ENCODE measurements at places on chromosomes 4 and X.

GRCh38 chr4:176123710-176124407 lies 58.2 kb downstream of the WDR17 start:
- DNase-seq: no peak

- DNase-seq: no peak
Measured at GRCh38 chrX:9352694-9353411, 112.0 kb upstream of the TBL1X start.

DNA sequence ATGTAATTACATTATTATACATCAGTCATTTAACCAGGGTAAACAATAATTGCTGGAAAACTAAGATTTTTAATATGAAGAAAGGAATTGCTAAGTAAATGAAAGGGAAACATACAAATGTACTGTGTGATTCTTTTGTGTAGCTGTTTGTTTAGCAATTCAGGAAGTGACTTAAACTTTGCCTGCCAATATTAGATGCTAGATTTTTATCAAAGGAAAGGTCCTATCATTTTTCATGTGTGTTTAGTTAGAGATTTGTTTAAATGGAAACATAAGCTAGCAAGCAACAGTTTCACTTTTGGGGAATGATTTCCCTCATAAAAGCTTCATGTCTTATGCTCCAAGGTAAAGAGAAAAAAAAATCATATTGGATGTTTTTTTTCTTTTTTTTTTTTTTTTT lies 95.1 kb upstream of the LIMCH1 start:
- DNase-seq: no peak

GRCh38 chr4:166077782-166078181 lies 204.7 kb downstream of the TLL1 start:
- DNase-seq: no peak

GRCh38 chr4:16952462-16952871 lies 54.0 kb upstream of the LDB2 start:
- no peak for DNase-seq

DNA sequence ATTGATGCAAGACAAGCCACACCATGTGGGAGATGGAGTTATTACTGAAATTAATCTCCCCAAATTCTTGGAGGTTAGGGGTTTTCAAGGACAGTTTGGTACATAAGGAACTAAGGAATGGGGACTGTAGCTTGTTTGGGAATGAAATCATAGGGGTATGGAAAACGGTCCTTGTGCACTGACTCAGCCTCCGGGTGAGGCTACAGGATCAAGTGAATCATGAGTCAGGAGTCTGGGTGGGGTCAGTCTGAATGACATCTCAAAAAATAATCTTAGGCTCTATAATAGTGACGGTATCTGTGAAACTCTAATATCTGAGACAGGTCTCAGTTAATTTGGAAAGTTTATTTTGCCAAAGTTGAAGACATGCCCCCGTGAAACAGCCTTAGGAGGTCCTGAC lies 128.5 kb upstream of the CYSLTR1 start:
- peak; percentile 6 for DNase-seq

- no peak for DNase-seq
Measured at GRCh38 chr4:85446141-85446861, 28.6 kb upstream of the ARHGAP24 start.

DNA sequence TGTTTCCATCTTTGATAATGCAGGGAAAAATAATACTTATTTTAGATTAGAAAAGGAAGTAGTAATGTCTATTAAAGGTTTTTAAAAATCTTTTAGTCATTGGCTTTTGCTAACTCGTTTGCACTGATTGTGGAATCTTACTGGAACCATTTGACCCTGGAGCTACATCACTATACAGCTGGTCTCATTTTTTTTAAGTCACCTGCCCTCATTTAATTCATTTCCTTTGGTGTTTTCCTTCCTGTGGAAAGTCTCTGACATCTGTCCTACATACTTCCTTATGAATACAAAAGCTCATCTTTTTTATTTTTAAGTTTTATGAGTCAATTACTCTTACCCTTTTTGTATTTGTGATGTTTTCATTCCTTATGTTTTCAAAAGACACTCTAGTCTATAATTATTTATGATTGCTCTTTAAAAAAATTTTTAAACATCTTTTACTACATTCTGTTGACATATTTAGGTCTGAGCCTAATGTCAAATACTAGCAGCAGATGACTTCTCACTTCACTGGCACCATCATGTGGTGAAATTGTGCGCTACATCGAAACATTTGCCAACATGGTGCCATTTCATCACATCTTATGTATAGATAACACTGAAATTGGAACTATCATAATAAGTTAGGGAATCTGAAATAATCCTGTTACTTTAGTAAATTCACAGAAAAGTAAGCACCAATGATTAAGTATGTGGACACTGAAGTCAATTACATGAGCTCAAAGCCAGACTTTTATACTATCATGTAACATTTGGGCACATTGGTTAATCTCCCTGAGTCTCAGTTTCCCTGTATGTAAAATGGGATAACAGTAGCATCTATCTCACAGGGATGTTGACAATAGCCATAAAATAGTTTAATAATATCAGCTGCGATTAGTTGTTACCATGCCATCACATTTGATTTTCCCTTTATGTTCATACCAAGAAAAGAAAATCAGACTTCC lies 9.4 kb upstream of the MMAA start:
- DNase-seq: peak; percentile 43

DNA sequence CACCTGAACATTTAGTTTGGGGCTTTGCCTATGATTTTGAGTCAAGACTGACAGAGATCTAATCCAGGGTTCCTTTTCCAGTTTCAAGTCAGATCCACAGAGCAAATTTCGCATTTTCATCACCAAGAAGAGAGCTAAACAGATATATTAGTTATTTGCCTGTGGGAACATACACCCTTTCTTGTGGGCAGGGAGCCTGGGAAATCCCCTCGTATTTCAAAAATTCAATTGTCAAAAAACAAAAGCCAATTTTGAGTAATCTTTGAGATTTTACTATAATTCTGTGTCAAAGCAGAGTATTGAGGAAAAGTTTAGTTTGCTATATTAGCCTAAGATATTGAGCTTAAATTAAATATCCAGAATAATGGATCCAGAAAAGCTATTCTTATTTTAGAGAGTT lies 56.6 kb downstream of the AFM start:
- DNase-seq: no peak

DNA sequence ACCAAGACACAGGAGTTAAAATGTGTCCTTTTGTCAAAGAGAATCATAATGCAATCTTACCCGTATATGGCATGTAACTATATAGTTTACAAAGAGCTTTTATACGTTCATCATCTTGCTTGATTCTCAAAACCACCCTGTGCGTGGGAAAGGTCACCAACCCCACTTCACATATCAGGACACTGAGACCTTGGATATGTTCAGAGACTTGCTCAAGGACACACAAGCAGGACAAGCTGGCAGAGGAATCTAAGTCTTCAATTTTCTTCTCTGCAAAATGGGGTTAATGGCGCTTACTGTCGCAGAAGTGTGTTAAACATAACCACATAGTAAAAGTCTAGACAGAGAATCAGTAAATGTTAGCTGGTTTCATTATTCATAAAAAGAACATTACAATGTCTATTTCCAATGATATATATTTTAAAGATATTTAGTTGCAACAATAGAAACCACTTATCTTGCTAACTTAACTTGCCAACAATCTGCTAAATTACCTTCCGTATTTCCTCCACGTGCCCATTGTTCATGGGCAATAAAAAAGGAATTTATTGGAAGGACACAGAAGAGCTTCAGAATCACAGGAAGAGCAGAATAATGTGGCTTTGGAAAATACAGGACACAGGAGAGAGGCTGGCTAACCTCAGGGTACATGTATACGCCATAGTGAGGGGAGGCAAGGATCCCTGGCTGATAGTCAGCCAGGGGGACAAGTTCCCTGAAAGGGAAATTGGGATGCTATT lies 64.6 kb upstream of the TAPT1 start:
- DNase-seq: no peak

GRCh38 chr4:169341490-169341889 lies 70.7 kb upstream of the SH3RF1 start:
- DNase-seq: no peak

DNA sequence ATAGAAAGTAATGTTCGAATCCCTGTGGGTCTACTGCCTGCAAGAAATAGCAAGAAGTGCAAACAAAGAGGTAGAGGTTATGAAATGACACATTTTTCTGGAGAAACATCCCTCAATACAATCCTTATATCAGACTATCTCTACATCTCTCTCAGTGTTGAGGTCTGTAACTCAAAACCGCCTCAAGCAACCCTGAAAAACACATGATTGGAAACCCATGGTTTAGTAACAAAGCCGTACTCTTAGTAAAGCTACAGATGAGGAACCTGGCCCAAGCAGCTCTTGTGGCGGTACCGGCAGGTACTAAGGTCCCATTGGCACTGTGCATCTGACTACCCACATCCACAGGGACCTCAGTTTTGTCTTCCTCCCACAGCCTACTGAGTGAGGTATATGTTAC lies 53.9 kb downstream of the IRF2 start:
- no peak for DNase-seq

GRCh38 chr4:18463987-18464559 lies 442.5 kb upstream of the LCORL start:
- no peak for DNase-seq

DNA sequence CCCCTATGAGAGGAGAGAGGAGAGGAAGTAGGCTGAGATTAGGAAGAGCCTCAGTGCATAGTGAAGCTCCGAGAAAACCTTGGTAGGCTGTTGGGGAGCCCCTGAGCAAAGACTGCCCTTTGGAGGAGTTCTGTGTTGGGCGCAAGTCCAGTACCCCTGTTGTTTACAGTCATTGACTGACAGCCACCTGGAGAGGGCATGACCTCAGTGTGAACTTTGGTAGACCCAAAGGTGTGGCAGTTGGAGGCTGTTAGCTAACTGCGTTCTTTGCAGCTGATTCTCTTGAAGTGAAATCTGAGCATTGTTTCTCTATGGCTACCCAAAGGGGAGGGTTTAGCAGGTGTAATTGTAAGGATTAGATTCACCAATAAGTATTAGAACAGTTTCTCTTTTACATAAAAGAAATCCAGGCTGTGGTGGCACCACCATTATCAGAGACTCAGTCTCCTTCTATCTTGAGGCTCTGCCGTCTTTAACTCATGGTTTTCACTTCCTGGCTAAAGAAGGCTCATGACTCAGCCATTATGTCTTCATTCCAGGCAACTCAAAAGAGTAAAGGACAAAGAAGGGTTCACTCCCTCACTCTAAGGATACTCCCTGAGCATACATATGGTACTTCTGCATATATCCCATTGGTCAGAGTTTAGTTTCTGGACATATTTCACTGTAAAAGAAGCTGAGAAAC lies 33.4 kb downstream of the ANXA3 start:
- DNase-seq: peak; percentile 40

GRCh38 chr4:108385076-108385475 lies 216.3 kb upstream of the LEF1 start:
- DNase-seq: no peak

DNA sequence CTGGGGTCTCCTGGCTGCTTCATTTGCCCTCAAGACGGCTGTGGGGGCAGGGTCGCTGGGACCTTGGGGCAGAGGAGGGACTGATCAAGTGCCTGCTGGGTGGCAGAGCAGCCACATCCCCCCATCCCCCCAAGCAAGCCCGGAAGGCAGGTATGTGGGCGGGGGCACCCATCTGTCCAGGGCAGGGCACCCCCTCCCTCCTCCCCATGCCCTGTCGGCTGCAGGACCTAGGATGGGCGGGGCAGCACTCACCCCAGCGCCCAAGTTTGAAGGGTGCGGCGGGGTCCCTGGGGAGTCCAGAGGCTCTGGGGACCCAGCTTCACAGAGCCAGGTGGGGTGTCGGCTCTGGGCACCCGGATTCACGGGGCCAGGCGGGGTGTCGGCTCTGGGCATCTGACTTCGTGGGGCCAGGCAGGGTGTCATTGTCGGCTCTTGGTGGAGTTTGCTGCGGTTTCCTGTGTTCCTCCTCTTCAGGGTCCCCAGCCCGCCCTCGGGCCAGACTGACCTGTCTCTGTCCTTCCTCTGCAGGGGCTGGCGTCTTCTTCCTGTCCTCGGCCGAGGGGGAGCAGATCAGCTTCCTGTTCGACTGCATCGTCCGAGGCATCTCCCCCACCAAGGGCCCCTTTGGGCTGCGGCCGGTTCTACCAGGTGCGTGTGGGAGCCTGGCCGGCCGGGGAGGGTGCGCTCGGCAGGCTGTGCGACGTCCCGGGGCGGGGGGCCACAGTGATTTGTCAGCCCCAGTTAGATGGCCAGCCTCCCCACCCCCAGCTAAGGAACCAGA lies 22.1 kb downstream of the DOK7 start:
- DNase-seq: no peak

- DNase-seq: peak; percentile 84
Measured at GRCh38 chr4:15920723-15921591, 17.6 kb downstream of the FGFBP1 start.

DNA sequence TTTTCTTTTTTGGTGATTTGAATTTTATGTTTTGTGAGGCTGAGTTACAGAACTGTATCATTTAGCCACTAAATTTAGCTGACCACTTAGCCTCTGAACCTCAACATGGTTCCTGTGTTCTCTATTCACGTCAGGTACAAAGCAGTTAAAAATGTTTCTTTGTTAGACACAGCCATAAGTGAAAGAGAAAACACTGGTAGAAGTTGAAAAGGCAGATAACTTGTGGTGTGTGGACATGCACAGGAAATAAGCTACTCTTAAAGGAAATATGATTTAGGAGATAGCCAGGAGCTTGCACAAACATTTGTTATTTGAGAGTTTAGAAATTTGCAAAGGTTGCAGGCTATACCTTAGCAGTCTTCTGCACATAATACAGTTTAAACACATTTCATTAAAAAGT lies 171.0 kb upstream of the RPS6KA3 start:
- DNase-seq: no peak

GRCh38 chr4:8152090-8152864 lies 6.3 kb downstream of the ABLIM2 start:
- DNase-seq: no peak

- DNase-seq: no peak
Measured at GRCh38 chr4:165388756-165389155, 9.9 kb downstream of the CPE start.

GRCh38 chr4:100803751-100804150 lies 285.9 kb upstream of the EMCN start:
- DNase-seq: no peak

DNA sequence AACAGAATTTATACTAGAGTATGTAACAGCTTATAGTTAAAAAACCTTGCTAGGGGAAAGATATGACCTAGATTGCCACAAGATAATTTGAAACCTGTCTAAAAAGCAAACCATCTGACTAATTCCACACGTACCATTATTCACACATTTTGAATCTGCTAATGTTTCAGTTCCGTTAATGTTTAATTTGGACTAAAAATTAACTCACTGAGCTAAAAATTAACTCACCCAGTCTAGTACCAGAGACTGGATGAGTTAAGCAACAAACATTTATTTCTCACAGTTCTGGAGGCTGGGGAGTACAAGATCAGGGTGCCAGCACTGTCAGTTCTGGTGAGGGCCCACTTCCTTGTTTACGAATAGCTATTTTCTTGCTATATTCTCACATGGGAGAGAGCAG lies 231.5 kb upstream of the DIAPH2 start:
- DNase-seq: no peak

- peak; percentile 53 for DNase-seq
Measured at GRCh38 chr4:23382879-23383278, 507.0 kb downstream of the PPARGC1A start.

Measured in NCI-H226 (cell line).